ENCODE measurements at places on chromosomes 4 and X.
A peak's percentile ranks its signal among the peaks of the same experiment; 100 is the strongest.

DNA sequence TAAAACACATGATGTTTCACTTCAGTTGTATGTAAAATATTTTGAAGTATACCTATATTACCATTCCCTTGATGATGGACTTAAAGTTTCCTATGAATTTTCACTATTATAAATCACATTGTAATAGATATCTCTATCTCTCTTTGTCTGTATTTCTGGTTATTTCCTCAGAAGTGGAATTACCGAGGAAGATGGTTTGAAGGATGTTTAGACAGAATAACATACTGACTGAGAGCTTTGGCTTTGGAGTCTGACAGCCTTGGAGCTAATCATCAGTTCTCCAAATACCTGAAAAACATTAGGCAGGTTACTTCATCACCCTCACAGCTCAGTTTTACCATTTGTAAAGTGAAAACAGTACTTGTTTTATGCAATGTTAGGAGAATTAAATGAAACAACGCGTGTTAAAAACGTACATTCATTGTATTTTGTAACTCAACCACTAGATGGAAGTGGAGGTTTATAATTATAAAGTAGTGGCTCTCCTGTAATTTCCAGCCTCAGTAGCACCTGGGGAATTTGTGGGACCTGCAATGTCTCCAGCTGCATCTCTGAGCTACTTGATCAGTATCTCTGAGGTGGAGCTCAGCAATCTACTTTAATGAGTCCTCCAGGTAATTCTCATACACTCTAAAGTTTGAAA lies 14.3 kb downstream of the JCHAIN start:
- H3K27me3 ChIP-seq, result peaks cover 2% of the 10 kb centered on the region
- H3K4me3 ChIP-seq, result no peak overlapping the region
- no peak for DNase-seq
- peaks cover 2% of the 10 kb centered on the region for H3K4me1 ChIP-seq
- H3K36me3 ChIP-seq, result no peaks in the 10 kb centered on the region
- no peak overlapping the region for H3K27ac ChIP-seq

GRCh38 chrX:133359466-133359865 lies 55.8 kb downstream of the GPC4 start:
- H3K27ac ChIP-seq, result peak overlapping the region; percentile 7
- no peak for DNase-seq
- H3K27me3 ChIP-seq, result no peaks in the 10 kb centered on the region
- H3K4me3 ChIP-seq, result no peak overlapping the region

DNA sequence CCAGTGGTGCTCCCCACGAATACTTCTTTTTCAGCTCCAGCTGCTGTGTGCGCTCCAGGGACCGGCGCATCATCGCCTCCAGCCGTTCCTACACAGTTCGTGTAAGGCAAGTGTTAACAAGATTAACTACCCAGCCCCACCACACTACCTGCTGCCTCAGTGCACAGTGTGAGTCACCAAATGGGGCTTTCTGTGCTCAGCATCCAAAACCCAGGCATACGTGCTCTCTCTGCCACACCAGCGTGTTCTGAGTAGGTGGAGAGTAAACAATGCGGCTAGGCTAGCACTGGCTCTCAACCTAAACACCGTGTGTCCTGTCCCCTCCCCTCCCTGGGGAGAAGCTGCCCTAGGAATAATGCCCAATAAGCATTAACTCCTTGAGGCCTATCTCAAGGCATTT lies 60.0 kb downstream of the MAP7D2 start:
- H3K27me3 ChIP-seq, result peaks cover 2% of the 10 kb centered on the region
- no peak overlapping the region for H3K4me3 ChIP-seq
- H3K27ac ChIP-seq, result no peak overlapping the region
- DNase-seq, result no peak

DNA sequence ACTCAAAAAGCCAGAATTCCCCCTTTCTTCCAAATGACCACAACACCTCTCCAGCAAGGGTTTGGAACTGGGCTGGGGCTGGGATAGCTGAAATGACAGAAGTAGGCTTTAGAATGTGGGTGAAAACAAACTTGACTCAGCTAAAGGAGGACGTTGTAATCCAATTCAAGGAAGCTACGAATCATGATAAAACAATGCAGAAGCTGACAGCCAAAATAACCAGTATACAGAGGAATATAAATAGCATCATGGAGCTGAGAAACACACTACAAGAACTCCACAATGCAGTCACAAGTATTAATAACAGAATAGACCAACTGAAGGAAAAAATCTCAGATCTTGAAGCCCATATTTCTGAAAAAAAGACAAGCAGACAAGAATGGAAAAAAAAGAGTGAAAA lies 95.8 kb upstream of the TET2 start:
- no peak overlapping the region for H3K27ac ChIP-seq
- no peaks in the 10 kb centered on the region for H3K4me1 ChIP-seq
- H3K36me3 ChIP-seq, result peaks cover 3% of the 10 kb centered on the region
- no peaks in the 10 kb centered on the region for H3K27me3 ChIP-seq
- H3K4me3 ChIP-seq, result no peak overlapping the region

GRCh38 chrX:37796805-37797204 lies 16.9 kb downstream of the CYBB start:
- no peaks in the 10 kb centered on the region for H3K27me3 ChIP-seq
- H3K4me3 ChIP-seq, result no peak overlapping the region
- no peak overlapping the region for H3K27ac ChIP-seq

- H3K27me3 ChIP-seq, result no peaks in the 10 kb centered on the region
- no peaks in the 10 kb centered on the region for H3K36me3 ChIP-seq
- peaks cover 40% of the 10 kb centered on the region for H3K4me1 ChIP-seq
Observed at GRCh38 chr4:8195841-8196458, 3.1 kb upstream of the SH3TC1 start.

GRCh38 chr4:36351082-36351666 lies 69.8 kb downstream of the DTHD1 start:
- H3K4me1 ChIP-seq, result peaks cover 6% of the 10 kb centered on the region
- peak overlapping the region; percentile 43 for H3K27ac ChIP-seq
- peaks cover 10% of the 10 kb centered on the region for H3K27me3 ChIP-seq
- H3K36me3 ChIP-seq, result no peaks in the 10 kb centered on the region
- peak; percentile 58 for DNase-seq
- H3K4me3 ChIP-seq, result no peak overlapping the region

GRCh38 chrX:125003746-125004446 lies 315.8 kb upstream of the TEX13C start:
- no peak overlapping the region for H3K4me3 ChIP-seq
- H3K27ac ChIP-seq, result no peak overlapping the region
- peaks cover 4% of the 10 kb centered on the region for H3K36me3 ChIP-seq
- no peaks in the 10 kb centered on the region for H3K27me3 ChIP-seq
- peaks cover 12% of the 10 kb centered on the region for H3K4me1 ChIP-seq

All from mesothelial cell of epicardium (in vitro differentiated cells).